ENCODE measurements at places on chromosomes 11 and 22. TPM values are rescaled to one million over a fixed set of nuclear protein-coding genes. Genes with fewer than 3 reads are reported as not detected.

DNA sequence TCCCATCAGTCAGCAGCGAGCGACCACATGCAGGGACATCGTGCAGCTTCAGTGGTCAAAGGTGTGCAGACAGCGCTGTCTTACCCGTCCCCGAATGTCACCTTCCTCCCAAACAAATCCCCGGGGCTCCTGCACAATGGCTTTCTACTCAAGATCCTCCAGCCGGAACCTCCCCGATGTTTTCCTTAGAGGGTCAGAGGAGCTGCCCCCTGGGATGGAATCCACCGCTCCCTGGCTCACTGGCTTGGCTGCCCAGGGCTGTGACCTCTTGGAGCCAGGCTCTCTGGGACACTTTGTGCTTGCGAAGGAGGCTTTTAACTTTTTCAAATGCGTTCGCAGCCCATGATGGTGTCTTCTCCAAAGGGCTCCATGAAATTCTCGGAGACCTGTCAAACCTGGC is 17.3 kb upstream of the FGF19 start:
- DNase-seq, result no peak

DPAGT1 gene
- 32.0 TPM for total RNA-seq

DNA sequence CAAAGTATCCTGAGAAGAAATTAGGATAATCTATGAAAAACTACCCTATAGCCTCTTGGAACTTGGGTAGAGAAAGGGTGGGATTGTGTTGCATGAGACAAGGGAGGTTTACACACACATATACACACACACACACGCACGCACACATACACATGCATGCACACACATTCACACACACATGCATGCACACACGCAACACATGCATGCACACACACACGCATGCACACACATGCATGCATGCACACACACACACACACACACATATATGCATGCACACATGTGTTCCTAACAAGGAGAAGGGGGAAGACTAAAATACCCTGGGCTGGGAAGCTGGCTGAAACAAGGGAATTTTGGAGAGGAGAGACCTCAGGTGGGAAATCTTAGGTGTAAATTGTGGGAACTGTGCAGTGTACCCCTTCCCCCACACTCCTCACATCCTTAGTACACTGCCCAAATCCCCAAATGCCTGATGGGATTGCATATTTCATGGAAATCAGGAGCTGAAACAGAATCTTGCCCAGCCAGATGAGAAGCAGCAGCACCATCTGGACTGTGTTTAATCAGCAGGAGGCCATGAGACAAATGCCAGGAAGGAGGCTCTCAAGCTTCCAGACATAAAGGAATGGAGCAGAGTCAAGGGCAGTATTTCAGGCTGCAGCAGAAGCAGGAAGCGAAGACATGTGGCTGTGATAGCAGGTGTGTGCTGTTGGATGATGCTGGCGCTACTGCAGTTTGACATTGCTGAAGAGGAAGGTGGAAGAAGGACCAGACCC is 14.6 kb upstream of the POLD3 start:
- no peak for DNase-seq

DNA sequence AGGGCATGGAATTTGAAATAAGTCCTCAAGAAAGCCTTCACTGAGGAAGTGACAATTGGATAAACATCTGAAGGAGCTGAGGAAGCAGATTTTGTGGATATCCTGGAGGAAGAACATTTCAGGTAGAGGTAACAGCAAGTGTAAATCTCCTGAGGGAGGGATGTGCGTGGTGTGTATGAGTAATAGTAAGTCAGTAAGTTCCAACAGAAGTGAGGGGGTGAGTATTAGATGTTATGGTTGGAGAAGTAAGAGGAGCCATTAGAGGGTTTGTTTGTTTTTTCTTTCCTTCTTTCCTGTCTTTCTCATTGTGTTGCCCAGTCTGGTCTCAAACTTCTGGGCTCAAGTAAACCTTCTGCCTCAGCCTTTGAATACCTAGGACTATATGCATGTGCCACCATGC is 29.0 kb downstream of the ANKRD42 start:
- peak; percentile 12 for DNase-seq

CATSPER1 gene
- total RNA-seq, result 1.3 TPM

MTCH2 gene
- 119 TPM for total RNA-seq

PHOX2A gene
- total RNA-seq, result not detected

DNA sequence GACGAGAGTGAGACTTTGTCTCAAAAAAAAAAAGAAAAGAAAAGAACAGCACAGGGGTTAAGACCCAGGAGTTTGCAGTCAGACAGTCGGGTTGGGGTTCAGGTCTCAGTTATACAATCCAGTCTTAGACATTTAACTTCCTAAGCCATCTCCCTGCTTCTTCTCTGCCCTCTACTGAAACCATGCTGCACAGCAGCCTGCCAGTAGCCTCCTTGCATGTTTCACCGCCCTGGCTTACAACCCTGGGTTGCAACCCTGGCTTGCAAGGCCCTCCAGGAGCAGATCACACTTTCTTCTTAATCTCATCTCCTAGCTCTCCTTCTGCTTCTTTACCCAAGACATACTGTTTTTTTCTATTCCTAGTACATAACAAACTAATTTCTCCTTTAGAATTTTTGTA is 5.9 kb upstream of the B3GAT3 start:
- no peak for DNase-seq

KCNK4 gene
- 0.23 TPM for total RNA-seq

ZNF280B gene
- 3.1 TPM for total RNA-seq

- no peak for DNase-seq
Measured at GRCh38 chr11:87141980-87142514, 104.3 kb downstream of the TMEM135 start.

APLNR gene
- total RNA-seq, result not detected
